ENCODE measurements at places on chromosomes 4 and X.

DNA sequence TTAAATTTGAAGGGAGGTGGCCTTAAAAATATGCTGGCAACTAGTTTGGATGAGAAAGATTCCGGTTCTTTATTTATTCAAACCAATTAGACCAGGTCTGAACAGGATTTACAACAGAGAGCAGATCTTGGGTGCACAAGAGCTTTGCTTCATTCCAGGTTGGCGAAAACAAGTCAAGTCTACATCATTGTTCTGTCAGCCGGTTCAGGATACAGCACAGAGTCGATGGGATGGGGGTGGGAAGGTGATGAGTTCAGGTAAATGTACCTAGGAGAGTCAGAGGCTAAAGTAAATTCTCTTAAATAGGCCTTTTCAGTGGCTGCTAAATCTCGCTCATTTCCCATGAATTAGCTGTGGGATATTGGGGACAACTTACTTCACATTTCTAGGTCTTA is 882 bp upstream of the STIM2 start:
- DNase-seq, result no peak

DNA sequence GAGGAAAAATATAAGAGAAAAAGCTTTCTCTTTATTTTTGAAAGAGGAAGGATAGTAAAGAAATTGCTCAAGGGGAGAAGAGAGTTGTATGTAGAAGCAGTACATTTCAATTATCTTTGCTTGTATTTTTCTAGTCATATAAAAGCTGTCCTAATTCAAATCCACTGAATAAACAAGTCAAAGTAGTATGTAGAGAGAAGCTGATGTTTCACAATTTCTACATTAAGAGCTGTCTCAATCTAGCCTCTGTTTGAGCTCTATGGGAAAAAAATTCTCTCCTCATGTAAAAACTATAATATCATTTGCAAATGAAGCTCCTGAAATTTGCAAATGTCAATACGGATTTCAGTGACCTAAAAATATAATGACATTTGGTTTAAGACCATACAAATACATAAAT is 52.6 kb downstream of the CHM start:
- DNase-seq, result no peak

- peak; percentile 16 for DNase-seq
Observed at GRCh38 chr4:110982486-110982885, 359.6 kb upstream of the PITX2 start.

DNA sequence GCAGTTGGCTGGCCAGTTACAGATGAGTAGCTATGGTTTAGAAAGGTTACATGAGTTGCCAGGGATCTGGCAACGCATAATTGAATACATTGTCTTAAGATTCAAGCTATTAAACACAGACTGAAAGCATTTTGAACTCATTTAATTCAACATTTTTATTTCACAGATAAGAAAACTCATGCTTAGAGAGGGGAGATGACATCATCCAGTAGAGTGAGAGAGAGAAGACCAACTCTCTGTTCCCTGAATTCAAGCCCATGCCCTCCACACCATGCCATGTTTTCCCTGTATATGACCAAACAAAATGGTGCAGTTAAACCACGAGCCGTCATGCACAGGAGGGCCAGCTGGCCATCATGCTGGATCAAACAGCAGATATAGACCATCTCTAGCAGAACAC is 22.6 kb downstream of the SNCA start:
- no peak for DNase-seq

DNA sequence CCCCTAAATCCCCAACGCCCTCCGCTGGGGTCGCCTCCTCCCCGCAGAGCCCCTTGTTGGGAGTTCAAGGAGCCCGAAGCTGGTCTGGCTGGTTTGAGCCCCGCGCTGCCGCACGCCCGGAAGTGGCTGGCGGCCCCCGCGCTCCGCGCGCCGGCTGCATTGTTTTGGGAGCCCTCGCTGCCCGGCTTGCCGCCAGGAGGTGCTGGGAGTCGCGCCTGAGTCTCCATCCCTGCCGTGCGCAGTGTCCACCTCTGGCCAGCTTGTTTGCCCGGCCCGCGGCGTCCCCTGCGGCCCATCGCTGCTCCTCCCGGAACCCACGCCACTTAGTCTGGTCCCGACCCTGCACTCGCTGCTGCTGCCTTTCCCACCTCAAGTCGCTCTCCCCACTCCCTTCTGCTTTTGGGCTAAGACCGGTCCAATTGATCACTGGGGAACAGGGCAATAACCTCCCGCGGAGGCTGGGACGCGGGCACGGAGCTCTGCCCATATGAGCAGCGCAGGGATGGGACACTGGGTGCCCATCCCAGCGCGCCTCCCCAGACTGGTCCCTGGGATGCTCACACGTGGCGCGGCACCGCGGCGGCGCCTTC is 2.2 kb upstream of the SFRP2 start:
- DNase-seq, result no peak

DNA sequence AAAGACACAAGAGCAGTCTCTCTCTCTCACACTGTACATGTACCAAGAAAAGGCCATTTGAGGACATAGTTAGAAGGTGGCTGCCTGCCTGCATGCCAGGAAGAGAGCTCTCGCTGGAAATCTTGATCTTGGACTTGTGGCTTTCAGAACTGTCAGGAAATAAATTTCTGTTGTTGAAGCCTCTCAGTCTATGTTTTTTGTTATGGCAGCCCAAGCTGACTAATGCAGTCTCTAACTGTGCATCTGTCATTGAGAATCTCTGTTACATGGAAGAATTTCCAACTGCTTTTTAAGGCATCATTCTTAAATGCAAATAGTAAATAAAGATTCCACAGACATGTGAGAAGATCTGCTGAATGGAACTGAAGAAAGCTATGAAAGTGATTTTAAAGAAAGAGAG is 198.3 kb downstream of the PCDH10 start:
- no peak for DNase-seq
